SIG-M5 (cell line): ENCODE measurements at places on chromosomes 5 and 9.

DNA sequence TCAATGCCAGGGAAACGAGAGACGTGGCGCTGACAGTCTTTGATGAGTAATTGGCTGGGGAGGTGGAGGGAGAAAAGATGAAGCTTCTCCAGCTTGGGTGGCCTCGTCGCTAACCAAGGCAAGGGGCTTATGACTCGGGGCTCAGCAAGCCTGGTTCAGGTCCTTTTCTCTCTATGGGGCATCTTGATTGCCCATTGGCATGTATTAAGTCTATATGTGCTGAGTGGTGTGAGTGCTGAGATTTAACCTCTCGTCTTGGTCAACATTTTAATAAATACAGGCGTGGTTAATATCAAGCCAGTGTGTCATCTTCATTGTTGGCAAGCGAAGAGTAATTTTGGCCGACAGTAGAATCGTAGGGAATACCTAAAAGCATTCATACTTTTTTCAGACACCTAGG lies 85.9 kb downstream of the RAI14 start:
- no peak for DNase-seq

- DNase-seq = no peak
Measured at GRCh38 chr9:104009826-104010225, 84.3 kb upstream of the SMC2 start.

DNA sequence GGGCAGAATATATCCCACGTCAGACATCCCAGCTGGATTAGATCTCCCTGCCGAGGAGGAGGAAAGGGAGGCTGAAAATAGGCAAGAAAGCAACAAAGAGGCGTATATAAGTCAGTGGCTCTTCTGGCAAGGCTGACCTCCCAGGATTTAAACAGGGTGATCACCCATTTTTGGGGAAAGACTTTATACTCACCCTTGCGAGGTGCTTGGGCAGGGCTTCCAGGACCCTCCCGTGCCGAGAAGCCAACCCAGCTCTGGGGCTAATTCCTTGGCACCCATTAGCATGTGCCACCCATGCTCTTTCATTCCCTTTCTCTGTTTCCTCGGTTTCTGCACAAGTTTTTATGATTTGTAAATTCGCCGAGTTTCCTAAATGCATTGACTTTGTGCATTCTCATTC lies 230.2 kb upstream of the IRX2 start:
- DNase-seq = no peak

- DNase-seq = no peak
Measured at GRCh38 chr9:126173929-126174328, 152.7 kb upstream of the MVB12B start.

DNA sequence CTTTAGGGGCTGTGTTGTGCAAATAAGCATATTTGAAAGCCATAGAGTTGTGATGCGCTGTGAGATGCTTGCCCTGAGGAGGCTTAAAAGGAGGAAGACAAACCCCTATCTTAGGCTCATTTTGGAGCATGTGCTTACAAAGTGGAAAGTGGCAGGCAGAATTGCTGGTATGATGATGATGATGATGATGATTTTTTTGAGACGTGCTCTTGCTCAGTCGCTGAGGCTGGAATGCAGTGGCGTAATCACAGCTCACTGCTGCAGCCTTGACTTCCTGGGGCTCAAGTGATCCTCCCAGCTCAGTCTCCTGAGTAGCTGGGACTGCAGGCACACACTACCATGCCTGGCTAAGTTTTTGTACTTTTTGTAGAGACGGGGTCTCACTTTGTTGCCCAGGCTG lies 1.7 kb downstream of the CNOT8 start:
- DNase-seq = peak; percentile 6

GRCh38 chr5:123119334-123119986 lies 30.4 kb downstream of the PRDM6 start:
- DNase-seq = no peak

DNA sequence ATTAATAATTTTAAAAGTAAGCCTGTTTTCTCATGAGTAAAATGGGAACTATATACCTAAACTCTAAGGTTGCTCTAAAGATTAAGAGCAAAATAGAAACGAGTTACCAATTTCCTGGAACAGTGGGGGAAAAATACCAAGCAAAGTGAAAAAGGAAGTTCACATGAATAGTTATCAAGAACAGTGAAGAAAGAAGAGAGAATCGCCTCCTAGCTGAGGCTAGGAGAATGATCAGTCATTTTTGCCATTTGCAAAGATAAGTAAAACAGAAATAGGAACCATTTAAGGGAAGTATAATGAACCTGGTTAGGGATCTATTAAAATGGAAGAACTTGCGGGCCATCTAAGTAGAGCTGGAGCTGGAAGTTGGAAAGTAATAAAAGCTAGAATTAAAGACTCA lies 50.7 kb downstream of the P4HA2 start:
- peak; percentile 73 for DNase-seq

DNA sequence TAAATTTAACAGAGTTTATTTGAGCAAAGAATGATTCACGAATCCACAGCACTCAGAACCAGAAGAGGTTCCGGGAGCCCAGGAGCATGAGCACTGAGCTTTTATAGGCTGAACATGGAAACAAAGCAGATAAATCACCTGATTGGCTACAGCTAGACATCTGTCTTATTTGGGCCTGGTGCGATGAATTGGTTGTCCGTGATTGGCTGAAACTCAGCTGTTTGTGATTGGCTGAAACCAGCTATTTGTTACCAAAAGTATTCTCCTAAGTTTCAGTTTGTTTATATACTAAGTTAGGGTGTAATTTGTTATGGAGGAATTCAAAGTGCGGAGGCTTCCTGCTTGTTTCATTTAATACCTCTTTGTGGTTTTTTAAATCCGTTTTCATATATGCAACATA lies 15.8 kb upstream of the LCP2 start:
- DNase-seq = no peak

DNA sequence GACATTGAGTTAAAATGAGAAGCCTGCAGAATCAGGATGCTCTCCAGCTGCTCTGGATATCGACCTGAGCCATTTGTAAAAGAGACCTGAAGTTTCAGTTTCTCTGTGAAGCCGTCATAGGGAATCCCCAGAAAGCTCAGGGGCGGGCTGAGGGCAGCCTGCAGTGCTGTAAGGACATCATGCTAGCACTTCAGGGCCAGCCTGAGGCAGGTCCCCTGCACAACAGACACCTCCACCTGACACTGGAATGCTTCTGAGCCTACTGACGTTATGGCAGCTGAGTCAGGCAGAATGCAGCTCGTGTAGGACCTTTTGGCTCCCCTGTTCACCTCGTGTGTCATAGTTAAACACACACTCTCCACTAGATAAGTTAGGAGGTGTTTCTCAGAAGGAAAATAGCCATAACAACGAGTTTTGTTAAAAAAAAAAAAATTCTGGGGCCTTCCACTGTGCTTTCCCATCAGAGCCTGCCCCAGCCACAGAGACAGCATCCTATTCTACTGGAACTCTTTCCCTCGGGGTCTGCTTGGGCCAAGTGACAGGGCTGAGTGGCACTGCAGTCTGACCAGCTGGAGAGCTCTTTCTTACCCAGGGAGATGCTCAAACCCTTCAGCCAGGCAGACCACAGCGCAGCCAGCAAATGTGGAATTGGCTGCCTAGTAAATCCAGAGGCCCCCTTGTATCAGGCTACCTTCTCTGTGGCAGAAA lies 354.9 kb downstream of the DIRAS2 start:
- DNase-seq = no peak

DNA sequence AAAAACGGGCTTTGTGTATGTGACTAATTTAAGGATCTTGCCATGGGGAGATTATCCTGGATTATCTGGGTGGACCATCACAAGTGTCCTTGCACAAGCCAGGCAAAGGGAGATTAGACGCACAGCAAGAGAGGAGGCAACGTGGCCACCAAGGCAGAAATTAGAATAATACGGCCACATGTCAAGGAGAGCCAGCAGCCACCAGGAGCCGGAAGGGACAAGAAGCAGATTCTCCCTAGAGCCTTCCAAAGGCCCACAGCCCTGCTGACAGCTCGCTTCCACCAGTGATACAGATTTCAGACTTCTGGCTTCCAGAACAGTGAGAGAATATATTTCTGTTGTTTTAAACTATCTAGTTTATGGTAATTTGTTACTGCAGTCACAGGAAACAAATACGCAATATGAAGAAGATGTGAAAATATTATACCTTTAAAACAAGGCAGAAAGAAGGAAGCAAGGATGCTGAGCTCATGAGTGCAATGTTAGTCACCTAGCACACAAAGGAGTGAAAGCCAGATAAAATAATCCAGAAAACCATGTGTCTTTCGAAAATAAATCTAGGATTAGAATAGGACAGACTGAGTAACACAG lies 28.7 kb upstream of the F2RL1 start:
- DNase-seq = no peak
